ENCODE measurements at places on chromosomes 4 and X. TPM values are rescaled to one million over a fixed set of nuclear protein-coding genes. Genes with fewer than 3 reads are reported as not detected.

DNA sequence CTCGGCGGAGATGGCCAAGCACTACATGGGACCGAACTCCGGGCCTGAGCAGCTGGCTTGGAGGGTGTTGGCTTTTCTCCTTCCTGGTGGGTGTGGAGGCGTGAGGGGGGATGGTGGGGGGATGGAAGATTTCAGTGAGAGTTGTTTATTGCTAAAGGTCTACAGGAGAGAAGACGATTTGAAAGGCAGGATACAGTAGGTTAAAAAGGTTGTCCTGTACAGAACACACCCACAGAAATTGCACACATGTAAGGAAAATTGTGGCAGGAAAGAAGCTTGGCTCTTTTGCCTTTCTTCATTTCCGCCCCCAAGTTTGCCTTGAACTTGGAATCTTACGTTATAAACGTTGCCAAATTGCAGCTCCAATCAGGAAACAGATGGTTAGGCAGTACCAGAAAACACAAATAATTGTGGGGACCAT, 74.1 kb upstream of the STOX2 start:
- DNase-seq, result no peak

DNA sequence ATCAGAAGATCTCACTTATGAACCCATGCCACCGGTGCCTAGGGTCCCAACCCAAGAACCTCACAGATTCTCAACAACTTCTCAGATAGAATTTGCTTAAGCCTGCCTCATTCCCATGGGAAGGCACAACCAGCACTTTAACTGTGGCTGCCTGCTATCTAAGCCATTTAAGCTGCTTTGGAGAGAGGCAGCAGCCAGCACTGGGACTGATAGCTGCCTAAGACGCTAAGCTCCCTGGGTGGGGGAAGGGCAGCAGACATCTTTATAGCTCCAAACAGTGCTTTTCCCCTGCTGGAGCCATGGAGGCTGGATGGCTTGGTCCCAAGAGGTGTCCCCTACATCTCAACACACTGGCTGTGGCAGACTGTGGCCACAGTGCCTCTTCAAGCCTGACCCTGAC, 1268.6 kb downstream of the FAM133A start:
- no peak for DNase-seq

DNA sequence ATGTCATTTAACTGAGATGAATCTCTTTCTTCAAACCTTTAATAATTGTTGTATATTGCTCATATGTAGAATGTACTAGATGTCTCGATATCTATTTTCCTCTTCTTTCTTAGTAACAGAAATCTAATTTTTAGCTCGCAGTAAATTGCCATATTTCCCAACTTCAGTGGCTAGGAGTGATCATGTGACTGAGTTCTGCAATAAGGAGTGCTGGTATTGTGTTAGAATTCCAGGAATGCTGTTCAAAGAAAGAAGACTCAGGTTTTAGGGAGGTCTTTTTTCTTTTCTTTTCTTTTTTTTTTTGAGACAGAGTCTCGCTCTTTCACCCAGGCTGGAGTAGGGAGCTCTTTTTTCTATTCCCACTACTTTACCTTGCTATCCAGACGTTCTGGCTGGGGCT, 81.7 kb downstream of the SLC10A7 start:
- no peak for DNase-seq

- no peak for DNase-seq
These were observed 517.4 kb downstream of the RPA4 start for GRCh38 chrX:97401154-97401553.

DNA sequence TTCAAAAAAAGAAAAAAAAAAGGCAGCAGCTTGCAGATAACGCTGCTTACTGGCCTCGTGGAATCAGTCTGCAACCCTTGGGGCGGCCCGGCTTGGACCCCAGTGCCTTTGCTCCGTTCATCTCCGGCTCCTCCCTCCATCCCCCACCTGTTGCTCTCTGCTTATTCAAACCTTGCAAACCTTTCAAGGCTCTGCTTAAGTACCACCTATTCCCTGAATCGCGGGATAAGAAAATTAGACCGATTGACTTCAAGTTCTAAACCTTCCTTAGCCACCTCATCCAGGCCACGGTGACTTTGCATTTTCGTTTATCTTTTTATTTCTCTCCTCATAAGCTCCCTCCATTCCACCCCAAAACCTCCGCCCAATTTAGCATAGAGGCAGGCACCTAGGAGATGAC, 1.4 kb upstream of the PHKA1 start:
- DNase-seq, result no peak

GRCh38 chrX:72094894-72095293, 36.8 kb downstream of the RTL5 start:
- no peak for DNase-seq

The SLC2A9 gene
- total RNA-seq, result 3.3 TPM

GRCh38 chrX:70476934-70477733, 32.5 kb downstream of the DLG3 start:
- DNase-seq, result no peak

The UFSP2 gene
- total RNA-seq, result 22.1 TPM

DNA sequence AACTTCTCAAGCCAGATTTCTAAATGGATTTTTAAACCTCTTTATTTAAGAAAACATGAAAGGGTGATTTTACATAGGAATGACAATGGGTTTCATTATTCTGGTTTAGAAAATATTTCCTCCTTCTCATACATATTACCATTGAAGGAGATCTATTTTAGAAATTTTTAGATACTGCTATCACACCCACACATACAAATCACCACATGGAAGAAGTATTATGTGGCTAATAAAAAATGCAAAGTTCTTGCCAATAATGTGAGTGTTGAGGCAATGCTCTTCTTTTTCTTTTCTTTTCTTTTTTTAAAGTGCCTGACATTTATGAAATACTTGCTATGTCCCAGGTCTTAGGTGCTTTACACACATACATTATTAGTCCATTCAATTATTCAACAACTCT, 6.8 kb downstream of the STAP1 start:
- DNase-seq, result no peak

DNA sequence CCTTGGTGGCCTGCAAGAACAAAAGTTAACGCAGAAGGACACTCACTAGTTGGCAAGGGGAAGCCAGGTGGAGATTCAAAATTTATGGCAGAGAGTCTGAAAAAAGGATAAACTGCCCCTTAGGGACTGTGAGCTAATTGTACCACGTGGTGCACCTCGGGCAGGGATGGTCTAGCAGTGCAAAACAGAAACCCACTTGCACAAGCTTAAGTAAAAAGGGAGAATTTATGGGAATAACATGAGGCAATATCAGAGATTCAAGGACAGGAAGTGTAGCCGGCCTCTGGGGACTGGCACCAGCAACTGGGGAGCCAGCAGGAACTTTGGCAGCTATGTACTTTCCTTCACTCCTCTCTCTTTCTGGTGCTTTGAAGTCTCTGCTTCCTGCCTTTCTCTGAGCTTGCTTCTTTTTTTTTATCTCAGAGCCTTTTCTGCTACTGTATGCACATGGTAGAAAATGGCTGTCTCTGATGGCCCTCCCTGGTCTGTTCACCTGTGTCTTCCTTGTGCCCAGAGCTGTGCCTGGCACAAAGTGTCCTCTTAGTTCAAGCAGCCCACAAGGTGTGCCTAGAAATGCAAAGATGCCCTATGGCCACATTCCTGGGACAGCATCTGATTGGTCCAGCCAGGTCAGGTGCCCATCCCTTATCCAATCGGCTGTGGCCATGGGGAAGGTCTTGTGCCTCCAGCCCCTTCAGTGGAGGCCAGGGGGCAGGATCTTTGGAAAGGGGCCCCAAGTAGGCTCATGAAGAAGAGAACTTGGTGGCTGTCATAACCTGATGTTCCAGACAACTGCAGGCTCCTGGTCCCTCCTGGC, 114.8 kb upstream of the ATP6AP2 start:
- DNase-seq, result peak; percentile 35

DNA sequence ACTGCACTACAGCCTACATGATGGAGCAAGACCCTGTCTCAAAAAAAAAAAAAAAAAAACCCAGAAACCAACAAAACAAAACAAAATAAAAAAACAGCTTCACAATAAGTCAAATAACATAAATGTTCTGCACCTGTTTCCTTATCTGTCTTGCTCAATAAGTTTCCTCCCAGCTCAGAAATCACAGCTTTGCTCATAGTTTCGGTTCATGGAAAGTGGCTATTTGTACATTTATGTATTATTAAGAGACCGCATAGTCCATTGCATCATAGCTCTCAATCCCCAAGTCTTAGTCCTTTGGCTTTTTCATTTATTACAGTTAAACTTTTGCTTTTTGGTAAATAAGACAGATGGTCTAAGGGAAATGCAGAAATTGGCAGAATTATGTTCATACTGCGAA, 24.4 kb upstream of the CFAP299 start:
- DNase-seq, result no peak

The SLC4A4 gene
- total RNA-seq, result 6.3 TPM

The SLC49A3 gene
- total RNA-seq, result 10.5 TPM

DNA sequence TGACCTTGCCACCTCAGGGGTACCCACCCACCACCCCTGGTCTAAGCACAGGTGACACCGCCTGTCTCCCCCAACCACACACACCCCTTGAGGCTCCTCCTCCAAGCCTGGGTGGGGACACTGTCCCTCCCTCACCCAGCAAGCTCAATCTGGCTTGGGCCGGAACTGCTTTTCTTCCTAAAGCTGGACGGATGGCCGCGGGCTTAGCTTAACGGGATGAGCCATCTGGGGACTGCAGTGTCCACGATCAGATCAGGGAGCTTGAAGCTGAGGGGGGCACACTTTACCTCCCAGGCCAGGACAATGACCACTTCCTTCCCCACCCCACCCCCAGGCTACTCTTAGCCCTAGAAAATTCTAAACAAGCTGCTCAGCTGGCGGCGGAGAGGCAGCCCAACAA, 1.0 kb upstream of the SLC6A8 start:
- no peak for DNase-seq

- no peak for DNase-seq
These were observed 89.1 kb downstream of the ANXA3 start for GRCh38 chr4:78640714-78641113.

GRCh38 chr4:184616633-184617551, 32.4 kb downstream of the CASP3 start:
- no peak for DNase-seq

DNA sequence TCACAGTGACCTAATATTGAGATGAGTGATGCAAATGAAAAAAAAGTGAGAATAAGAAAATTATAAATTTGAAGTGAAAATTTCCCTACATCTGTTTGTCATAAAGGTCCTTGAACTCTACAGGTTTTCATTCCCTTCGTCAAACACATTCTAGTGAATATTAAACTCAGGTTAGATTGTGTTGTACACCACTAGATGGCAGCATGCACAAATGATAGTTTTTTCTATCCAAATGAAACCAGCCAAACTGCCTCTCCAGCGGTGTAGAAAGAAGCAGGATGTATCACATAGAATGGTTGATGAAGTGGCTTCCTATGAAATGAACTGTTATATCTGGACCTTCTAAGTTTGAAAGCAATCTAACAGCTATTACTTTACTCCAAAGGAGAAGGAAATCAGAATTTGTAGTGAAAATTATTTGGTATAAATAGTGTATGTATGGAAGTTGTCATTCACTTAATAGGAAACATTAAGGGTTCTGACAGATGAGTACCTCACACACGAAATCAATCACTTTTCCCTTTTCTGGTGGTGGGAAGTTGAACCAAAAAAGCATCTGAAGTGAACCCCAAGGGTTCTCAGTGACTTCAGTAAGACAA, 382.7 kb downstream of the UNC5C start:
- DNase-seq, result no peak

DNA sequence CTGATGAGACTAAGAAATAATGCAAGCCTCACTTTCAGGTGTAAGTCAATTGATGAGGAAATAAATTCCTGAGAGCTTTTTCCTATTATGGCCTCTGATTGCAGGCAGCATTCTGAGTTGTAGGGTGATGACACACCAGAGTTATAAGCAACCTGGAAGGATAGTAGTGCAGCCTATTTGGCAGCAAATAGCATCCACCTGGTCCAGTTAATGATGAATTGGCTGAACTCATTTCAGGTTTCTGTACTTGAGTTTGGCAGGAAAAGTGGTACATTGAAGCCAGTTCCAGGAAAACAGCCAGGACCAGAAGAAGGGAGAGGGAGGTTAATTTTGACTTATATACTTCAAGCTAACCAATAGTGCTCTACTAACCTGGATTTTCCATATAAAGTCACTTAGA, 316.8 kb downstream of the NAF1 start:
- DNase-seq, result no peak

The GPR143 gene
- total RNA-seq, result not detected

- DNase-seq, result no peak
These were observed 639.0 kb downstream of the BCOR start for GRCh38 chrX:39458779-39459178.

GRCh38 chr4:162912482-162912881, 254.2 kb downstream of the NAF1 start:
- no peak for DNase-seq

DNA sequence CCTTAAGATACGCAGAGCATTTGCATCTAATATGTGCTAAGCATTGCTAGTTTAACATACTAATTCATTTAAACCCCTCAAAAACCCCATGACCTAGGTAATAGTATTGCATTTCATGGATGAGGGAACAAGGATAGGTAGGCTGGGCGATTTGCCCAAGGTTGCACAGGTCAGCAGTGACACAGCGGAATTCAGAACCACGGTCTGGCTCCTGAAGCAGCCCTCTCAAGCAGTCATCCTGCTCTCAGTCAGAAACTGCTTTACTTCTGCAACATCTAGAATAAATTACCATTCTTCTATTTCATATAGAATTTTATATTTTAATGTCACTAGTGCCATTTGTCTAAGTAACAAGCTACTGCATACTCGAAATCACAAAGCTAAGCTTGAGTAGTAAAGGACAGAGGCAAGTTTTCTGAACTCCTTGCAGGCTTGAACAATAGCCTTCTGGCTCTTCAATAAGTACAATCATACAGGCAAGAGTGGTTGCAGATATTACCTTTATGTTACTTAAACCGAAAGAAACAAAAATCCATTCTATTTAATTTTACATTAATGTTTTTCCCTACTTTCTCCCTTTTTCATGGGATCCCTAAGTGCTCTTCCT, 555 bp upstream of the SPP1 start:
- DNase-seq, result no peak

The PDZD4 gene
- total RNA-seq, result 2.2 TPM

The TMPRSS11A gene
- not detected for total RNA-seq

The AMBN gene
- not detected for total RNA-seq

The NAT8L gene
- total RNA-seq, result 0.08 TPM

- DNase-seq, result no peak
These were observed 345.5 kb downstream of the GRXCR1 start for GRCh38 chr4:43238008-43238407.

The PPP4R3C gene
- not detected for total RNA-seq

The PWWP3B gene
- total RNA-seq, result not detected

The SERPINA7 gene
- total RNA-seq, result not detected

- DNase-seq, result no peak
These were observed 188.2 kb upstream of the ATP6AP2 start for GRCh38 chrX:40392599-40392998.

Measured in natural killer cell treated with Interleukin-12 subunit alpha and Interleukin-12 subunit beta and Interleukin-15 and Interleukin-18, amount 100 ng/mL, for 72 hours (primary cell).